Stimulated activated CD4-positive, alpha-beta T cell treated with anti-CD3 and anti-CD28 coated beads, TNF-alpha, amount 100 ng/mL, for 24 hours (primary cell): ENCODE measurements at places on chromosomes 7 and 10.

GRCh38 chr7:42914009-42914408 lies 2.1 kb upstream of the C7orf25 start:
- no peak for DNase-seq

- no peak for DNase-seq
These were observed 35.2 kb upstream of the CAV2 start for GRCh38 chr7:116464375-116464774.

- peak; percentile 16 for DNase-seq
These were observed 8.9 kb downstream of the SEC31B start for GRCh38 chr10:100510533-100511308.

DNA sequence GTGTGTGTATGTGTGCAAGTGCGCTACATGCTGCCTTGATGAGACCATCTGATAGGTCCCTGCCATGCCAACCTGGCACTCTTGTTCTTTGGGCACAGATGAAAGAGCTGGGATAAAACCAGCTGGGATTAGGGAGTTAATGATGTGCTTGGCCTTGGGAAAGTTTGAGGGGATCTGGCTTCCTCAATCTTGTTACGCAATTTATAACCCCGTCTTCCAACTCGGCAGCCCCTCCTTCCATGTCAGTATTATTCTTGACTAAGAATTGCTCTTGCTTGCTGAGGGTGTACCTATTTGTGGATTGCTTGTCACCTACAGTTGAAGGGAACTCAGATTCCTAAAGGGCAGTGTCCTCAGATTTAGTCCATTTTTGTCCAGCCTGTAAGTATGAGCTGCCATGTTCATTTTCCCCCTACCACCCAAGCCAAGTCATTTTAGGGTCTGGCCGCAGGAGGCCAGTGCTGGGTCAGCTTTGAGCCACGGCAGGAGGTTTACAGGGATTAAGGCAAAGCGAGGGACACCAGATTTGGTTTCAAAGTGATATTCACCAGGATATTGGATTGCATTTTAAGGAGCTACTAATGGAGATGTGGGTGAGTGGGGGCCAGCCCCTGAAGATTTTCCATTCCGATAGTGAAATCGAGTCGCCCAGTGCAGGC lies 34.1 kb upstream of the KCNMA1 start:
- no peak for DNase-seq

GRCh38 chr10:72567421-72567820 lies 58.5 kb downstream of the MICU1 start:
- DNase-seq = no peak

DNA sequence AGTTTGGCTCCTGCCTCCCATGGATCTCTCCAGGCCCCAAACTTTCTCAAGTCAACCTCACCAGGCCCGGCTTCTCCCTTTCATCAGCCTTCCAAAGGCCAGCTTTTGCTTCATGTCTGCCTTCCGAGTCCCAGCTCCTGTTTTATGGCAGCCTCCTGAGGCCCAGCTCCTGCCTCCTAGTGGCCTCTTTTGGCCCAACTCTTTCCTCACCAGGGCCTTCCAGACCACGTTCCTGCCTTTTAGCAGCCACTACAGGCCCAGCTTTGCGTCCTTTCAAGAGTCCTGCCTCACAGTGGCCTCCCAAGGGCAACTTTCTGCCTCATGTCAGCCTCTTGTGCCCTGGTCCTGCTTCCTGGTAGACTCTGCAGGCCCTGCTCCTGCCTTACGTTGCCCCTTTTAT lies 15.3 kb upstream of the TMEM248 start:
- DNase-seq = no peak

DNA sequence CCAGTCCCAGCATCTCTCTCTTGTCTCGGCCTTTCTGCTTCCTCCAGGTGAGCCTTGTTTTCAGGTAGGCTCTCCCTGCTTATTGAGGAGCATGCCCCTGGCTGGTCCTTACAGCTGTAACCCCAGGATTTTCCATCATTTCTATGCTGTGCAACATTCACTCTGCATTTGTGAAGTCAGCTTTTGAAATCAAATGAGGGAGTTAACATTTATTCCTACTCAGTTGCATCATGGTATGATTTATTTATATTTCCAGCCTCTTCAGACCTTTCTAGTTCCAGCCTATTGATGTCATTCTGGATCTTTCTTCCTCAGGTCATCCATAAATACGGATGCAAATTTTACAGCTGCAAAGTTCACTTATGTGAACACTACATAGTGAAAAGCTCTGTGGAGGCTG lies 755.6 kb downstream of the TYW1 start:
- no peak for DNase-seq

- no peak for DNase-seq
These were observed 13.4 kb upstream of the CXCL12 start for GRCh38 chr10:44398271-44398670.

DNA sequence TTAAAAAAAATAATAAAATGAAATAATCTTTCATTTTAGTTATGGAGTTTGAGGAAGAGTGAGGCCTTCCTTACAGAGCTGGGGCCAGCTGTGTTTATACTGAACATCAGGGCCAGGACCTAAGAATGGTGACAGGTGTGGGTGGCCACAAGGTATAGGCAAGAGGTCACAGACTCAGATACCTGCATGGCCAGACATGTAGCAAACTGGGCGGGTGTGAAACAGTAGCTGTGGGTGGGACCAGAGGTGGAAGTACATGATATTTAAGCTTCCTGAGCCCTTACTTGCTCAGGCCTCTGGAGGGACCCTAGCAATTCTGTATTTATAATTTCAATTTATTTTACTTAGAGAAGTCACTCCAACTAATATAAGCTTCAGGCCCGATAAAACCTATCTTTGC lies 27.7 kb upstream of the CAMK1D start:
- DNase-seq = no peak

DNA sequence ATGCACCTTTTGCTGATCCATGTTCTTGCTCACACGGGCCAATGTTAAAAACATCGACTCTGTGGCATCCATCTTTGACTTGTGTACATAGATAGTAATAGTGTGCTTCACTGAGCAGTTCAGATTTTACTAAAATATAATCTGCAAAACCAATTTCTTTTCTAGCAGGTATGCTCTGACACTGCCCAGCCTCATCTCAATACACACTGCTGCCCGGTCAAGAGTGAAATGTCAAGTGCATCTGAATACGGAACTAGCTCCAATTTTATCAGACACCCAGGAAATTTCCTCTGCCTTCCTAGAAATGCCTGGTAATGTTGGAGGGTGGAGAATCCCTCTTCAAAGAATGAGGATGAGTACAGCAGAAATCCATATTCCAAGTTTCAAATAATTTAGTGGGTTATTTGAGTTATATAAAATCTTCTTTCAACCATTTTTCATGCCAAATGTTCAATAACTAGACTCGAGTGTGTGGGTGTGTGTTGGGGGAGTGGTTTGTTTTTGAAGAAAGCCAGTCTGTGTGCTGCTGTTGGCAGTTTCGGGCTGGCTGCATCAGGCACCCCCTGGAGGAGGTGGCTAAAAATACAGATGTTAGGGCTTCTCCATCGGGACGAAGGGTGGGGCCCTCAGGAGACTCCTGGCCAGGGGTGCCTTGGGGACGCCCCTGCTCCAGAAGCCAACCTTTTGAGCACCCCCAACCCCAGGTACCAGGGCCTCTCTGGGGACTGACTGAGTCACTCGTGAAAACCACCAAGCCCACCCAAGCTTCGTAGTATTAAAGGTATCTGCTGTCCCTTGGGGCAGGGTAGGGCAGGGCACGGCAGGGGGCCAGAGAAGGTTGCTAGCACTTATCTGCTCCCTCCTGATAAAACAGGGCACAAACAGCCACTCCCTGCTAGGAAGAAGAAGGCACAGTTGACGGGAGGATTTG lies 15.4 kb downstream of the CTBP2 start:
- DNase-seq = no peak

- DNase-seq = no peak
These were observed 14.1 kb downstream of the PRLHR start for GRCh38 chr10:118581340-118581739.

- DNase-seq = peak; percentile 3
These were observed 70.5 kb downstream of the ADCYAP1R1 start for GRCh38 chr7:31122649-31123058.

GRCh38 chr7:34844936-34845665 lies 187.1 kb downstream of the NPSR1 start:
- DNase-seq = no peak

DNA sequence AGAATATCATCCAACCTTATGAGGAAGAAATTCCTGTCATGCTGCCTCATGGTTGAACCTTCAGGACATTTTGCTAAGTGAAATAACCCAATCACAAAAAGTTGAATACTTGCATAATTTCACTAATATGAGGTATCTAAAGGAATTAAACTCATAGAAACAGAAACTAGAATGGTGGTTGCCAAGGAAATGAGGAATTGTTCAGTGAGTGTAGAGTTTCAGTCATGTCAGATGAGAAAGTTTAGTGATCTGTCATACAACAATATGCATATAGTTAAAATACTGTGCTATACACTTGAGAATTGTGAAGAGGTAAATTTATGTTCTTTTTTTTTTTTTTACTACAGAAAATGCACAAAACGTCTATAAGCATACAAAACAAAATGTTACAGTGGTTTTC lies 60.7 kb downstream of the R3HCC1L start:
- no peak for DNase-seq

DNA sequence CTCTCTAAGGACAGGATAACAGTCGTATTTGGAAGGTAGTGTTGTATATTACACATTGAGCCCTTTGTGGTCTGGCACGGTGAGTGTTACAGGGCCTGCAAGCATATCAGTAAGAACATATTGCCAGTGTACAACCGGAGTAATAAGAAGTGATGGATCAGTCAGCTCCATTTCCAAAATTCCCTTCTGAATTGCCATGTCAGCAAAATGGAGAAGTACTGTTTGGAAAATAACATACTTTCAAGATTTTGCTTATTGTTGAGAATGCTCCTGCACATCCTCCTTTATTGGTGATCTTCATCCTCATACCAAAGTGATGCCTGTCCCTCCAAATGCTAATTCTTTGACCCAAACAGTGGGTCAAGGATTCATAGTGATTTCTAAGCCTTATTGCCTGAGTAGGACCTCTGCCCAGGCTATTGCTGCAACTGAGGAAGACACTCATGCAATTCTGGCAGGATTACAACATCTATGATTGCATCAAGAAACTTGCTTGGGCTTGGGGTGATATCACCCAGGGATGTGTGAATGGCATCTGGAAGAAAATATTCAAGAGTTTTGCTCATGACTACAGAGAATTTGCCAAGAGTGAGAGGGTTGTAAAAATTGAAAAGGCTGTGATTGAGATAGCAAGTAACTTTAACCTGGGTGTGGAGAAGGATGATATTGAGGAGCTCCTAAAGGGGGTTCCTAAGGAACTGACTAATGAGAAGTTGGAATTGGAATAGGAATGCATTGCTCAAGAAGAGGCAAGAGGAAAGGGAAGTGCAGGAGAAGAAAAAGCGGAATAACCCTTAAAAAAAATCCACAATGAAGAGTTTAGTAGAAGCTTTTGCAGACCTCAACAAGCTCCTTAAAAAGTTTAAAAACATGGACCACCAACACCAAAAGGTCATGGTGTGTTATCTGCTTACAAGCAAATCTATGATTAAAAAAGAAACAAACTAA lies 452.2 kb upstream of the SORCS1 start:
- no peak for DNase-seq

DNA sequence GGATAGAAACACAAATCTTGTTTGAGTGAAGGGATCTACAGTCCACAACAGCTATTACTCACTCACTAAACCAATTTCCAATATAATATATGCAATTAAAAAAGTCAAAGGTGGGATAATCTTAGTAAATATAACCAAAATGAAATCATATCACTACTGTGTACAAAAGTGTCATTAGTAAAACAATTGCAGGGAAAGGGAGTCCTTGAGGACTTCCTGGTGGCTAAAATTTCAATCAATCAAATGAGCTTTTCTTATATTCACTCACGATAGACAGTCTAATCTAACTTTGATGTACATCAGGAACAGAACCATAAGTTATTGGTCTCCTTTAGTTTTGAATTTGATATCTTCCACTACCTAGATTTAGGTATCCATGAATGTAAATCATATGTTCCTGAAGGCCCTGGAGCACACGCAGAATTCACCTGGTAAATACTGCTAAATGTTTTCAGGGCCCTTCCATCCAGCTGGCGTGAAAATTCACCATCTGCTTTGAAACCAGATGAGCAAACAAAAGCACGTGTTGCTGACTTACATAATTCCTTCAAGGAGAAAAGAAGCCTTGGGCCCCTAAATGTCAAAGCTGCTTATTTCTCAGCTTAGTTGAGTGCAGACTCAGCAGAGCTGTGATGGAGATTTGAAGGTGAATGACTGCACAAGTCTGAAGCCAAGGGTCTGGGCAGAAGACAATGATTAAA lies 159.3 kb upstream of the TMEM196 start:
- DNase-seq = no peak

- DNase-seq = no peak
These were observed 1.2 kb downstream of the UBE3C start for GRCh38 chr7:157139810-157140510.

DNA sequence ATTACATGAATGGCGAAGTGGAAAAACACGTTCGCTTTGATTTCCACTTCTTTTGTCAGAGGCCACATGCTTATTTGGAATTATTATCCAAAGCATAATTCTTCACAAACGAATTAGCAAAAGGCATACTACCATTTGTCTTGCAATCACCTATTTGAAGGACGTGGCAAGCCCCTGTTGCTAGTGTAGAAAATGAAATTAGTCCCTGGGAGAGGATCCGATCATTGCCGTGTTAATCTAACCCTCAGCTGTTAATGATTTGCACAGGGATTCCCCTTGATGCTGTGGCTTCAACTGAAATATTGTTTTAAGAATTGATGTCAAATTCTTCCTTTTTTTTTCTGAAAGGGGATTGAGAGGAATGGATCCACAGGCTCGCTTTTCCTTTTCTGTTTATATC lies 4.6 kb downstream of the AGMO start:
- DNase-seq = no peak

DNA sequence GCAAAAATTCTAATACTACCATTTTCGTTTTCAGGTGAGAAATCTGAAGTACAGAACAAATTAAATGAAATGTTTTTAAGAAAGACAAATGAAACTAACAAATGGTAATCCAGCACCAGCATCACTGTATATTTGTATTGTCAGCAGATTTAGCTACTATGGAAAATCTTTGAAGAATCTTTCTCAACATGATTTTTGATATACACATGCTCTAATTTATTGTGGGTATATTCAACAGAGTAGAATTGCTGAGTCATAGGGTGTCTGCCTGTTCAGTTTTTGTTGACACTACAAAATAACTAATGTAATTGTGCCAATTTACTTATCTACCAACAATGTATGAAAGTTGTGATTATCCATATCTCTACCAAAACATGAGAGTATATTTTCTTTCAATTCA lies 437.6 kb downstream of the PCDH15 start:
- no peak for DNase-seq

DNA sequence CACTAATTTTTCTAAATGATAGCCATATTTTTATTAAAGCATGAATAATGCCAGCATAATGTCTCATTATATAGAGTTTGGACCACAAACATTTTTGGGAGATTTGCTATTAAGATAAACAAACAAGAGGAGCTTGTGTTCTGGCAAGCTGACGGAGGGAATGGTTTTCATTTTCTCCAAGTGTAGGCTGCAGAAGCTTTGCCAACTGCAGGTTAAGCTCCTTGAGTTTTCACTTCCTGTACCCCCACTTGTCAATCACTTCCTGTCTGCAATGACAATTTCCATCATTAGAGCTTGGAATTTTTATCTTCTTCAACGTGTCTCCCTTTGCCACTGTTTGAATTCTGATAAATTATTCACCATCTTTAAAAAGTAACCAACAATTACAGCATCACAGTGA lies 13.4 kb downstream of the EBF3 start:
- no peak for DNase-seq
